ENCODE measurements at places on chromosomes 7 and 10.

- no peak for DNase-seq
Measured at GRCh38 chr7:50982626-50983025, 199.9 kb upstream of the GRB10 start.

DNA sequence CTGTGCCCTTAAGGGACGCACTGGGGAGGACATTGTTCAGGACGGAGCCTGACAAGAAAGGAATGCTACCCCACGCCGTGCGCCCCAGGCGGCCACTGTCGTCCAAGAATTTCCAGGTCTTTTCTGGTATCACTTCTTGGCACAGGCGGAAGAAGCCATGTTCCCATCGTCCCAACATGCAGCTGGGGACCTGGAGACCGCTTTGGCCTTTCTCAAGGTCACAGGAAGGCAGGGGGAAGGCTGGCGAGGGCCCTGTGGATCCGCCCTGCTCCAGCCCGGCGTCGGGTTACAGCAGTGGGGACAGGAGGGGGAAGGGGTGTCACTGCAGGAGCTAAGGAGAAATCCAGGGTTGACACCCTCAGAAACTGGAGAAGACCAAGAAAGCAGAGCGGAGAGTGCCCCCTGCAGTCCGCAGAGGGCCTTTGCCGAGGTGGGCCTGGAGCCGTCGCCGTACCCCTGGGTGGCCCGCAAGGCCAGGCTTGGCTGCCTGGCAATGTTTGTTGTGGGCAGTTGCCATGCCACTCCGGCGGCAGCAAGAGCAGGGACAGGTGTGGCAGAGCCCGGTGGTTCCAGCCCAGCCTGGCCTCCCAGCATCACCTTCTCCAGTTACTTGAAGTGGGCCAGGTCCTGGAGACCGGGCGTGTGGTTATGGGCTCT lies 104.1 kb downstream of the LHPP start:
- no peak for DNase-seq

DNA sequence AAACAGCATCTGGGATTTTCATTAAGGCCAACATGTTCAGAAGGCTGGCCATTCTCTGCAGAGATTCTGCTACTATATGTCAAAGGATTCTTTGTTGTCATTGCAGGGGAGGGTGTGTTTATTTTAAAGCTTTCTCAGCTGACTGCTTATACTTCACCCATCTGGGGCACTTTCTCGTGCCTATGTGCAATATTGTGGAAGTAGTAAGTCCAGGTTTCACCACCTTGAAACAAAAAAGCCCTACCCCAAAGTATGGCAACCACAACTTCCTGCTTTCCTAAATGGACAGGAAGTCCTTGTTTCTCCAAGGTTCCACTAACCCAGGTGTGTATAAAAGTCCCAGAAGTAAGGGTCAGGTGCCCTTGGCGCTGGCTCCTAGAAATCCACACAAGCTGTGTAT lies 58.7 kb upstream of the COL1A2 start:
- no peak for DNase-seq

GRCh38 chr10:10528563-10528910 lies 489.1 kb upstream of the CELF2 start:
- DNase-seq = no peak

DNA sequence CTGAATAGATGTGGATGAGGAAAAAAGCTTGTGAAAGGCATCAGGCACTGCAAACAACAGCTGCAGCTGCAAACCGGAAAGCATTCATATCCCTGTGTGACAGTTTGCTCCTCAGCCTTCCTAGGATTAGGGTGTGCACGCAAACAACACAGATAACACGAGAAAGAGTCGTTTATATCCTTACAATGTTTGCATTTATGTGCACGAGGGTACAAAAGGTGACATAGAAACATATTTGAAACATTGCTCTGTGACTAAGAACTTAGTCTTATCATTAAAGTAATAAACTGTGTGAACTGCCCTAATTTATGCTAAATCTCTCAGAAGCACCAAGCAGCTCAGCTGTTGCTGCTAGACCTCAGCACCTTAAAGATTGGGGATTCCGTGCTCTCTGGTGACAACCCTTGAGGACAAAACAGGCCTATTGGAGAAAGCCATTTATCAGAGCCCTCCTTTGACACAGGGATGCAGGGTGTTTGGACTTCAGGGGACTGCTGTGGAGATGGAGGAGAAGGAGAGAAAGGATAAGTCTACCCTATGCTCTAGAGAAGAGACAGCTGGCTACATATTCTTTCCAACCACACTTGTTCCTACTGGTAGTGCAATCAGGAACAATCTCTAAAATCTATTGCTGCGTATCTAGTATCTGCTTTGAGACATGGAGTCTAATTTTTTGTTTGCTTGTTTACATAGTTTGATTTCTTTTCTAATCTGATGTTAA lies 176.2 kb downstream of the GNAT3 start:
- no peak for DNase-seq

DNA sequence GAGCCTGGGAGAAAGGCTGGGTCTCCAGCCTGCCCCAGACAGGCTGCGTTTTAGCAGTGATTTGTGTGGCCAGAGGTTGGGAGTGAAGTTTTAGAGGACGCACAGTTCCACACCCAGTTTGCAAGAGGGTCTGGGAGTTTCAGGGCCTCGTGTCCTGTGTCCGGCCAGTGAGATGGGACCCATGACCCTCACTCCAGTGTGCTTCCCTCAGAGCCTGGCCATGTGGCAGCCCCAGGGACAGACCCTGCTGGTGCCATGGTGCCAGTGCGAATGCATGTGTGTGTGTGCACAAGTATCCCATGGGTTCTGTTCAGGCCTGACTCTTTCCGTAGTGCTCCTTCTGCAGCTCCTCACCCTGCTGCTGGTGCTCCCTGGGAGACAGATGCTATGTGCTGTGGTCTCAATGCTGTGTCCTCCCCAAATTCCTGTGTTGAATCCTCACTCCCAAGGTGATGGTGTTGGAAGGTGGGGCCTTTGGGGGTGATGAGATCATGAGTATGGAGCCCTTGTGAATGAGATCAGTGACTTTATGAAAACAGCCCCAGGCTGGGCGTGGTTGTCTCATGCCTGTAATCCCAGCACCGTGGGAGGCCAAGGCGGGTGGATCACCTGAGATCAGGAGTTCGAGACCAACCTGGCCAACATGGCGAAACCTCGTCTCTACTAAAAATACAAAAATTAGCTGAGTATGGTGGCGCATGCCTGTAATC lies 16.5 kb downstream of the ECHDC3 start:
- DNase-seq = no peak

GRCh38 chr10:35735412-35735811 lies 93.3 kb upstream of the FZD8 start:
- no peak for DNase-seq

DNA sequence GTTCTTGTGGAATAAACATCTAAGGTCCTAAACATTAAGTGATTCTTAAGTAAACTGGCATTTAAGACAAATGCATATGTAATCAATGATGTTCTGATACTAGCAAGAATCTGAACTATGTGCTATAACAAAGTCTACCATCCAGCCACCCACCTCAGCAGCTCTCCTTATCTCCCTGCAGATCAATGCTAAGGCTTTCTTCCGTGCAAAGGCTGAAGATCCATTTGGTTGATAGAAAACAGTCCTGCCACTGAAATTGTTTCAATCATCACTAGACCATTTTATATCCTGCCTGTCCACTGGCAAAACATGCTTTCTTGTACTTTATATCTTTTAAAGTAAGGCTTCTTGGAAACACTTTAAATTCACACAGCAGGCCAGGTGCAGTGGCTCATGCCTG lies 6.3 kb upstream of the SMKR1 start:
- no peak for DNase-seq

- DNase-seq = no peak
Measured at GRCh38 chr7:93821463-93821862, 69.1 kb downstream of the TFPI2 start.

GRCh38 chr10:129307141-129307540 lies 159.9 kb upstream of the MGMT start:
- no peak for DNase-seq

DNA sequence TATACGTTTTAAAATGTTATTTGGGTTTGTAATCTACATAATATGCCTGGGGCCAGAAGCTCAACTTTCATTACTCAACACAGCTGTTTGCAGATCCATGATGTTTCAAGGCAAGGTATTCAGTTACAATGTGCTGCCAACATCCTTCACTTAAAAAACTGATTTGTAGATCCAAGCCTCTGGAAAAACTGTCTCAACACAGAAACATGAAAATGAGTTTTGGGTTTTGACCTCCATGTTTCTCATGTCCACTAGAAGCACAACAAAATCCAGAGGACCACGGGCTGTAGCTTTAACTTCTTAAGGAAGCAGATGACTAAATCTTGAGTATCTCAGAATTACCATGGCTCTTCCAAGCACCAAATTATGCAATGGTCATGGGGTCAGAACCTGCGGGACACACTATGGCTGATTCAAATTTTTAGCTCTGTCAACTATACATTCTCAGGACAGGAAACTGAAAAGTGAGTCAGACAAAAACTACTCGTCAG lies 247.1 kb upstream of the GRB10 start:
- no peak for DNase-seq

DNA sequence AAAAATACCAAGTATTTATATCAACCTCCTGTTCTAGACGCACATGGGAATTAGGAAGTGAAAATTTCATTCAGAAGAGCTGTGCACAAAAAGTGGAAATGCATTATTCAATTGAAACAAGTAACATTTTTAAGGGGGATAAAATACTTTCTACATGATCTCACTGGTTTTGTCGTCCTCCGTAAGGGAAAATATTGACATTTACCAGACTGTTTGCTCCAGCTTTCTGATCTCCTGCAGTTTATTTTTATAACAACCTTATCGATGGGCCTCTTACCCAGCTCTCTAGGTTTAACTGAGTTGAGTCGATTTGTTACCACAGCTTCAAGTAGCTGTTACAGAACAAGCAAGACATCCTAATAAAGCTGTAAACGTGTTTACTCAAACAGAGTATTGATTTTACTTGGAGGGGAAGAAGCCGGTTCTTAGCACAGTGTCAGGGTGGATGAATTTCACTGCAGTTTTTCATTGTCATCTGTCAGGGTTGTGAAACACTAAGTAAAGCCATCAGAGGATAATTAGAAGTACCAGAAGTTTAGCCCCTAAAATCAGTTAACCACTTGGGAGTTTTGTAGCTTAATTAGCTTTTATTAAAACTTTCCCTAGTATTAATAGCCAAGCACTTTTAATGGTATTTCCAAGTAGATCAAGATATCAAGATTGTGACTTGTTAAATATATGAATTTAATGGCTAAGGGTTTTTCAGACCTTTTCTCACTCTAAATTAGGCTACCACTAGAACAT lies 142.6 kb upstream of the KAT6B start:
- DNase-seq = no peak
